ENCODE measurements at places on chromosomes 7 and 10. TPM values are rescaled to one million over a fixed set of nuclear protein-coding genes. Genes with fewer than 3 reads are reported as not detected.

- DNase-seq, result no peak
Observed at GRCh38 chr10:63466144-63466935, 563 bp upstream of the JMJD1C start.

GRCh38 chr7:134809616-134810015 is 30.2 kb downstream of the CALD1 start:
- DNase-seq, result no peak

DNA sequence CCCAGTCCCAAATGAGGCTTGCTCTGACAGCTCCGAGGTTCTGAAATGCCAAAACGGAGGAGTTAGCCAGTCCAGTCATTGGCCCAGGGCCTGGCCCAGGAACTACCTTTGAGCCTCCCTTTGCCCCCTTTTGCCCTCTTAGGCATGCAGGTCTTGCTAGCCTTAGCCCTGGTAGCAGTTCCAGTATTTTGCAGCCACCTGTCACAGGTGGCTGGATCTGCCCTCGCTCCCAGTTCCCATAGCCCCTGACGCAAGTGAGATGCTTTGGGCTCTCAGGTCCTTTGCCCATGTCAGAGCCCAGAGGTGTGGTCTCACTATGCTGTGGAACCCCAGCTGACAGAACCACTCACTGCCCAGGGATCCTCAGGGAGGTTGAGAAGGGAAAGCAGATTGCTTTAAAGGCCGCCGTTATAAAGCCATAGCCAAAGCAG is 42.0 kb downstream of the GPRIN2 start:
- DNase-seq, result peak; percentile 17

DNA sequence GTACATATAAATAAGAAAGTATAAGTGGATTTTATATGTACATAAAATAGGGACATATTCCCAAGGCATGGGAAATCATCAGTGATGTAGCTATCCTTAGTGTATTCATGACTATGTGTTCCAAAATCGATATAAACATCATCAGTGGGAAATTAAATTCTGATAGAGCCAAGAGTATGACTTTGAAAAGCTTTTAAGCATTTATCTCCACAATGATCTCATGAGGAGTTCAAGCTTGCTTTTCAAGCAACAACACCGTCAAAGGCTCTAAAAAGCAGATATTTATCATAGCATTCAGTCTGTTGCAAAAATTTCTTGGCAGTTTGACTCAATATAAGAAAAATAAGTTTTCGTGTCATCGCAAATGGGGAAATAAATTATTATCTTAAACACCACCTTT is 14.5 kb upstream of the NEBL start:
- no peak for DNase-seq

Gene CYP2W1
- total RNA-seq, result not detected

Gene EPO
- total RNA-seq, result not detected

- no peak for DNase-seq
Observed at GRCh38 chr10:1187855-1188557, 131.8 kb downstream of the WDR37 start.

- DNase-seq, result no peak
Observed at GRCh38 chr7:76202666-76203030, 952 bp downstream of the SRRM3 start.

DNA sequence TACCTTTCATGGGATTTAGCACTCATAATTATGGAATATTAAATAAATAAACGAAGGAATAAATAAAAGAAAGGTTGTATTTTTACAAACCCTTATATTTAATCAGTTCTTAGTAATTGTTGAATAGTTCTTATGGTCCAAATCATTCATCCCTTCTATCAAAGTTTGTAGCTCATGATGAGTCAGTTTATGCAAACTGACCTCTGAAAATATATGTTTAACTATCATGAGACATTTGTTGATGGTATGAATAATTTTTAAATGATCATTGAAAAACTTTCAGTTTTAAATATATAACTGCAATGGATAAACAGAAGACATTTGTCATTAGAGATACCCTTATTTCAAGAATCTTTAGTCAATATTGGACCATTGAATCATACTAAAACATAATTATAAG is 411.2 kb upstream of the LRRTM3 start:
- no peak for DNase-seq

- DNase-seq, result no peak
Observed at GRCh38 chr10:113055458-113055857, 105.4 kb downstream of the TCF7L2 start.

- no peak for DNase-seq
Observed at GRCh38 chr7:1844336-1844950, 174.4 kb downstream of the ELFN1 start.
